ENCODE measurements at places on chromosomes 1 and 21.

DNA sequence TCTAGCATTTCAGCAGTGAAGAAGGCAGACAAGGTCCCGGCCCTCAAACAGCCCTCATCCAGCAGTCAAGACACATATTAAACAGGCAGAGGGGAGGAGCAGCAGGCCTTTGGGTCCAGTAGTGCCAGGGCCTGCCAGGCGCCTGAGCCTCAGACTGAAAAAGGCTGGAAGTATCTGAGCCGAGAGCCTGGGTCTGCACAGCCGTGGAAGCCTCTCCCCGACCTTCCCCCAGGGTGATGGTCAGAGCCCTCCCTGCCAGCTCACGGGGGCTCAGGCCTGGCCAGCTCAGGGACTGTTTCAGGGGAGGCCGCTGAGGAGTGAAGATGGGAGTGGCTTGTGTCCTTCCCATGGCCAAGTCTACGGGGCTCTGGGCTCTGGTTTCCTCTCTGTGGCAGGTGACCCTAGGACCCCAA lies 565.2 kb downstream of the PTPRU start:
- no peak for DNase-seq

GRCh38 chr1:54818461-54819194 lies 17.5 kb upstream of the TTC22 start:
- no peak for DNase-seq

GRCh38 chr21:35344582-35344981 lies 295.5 kb upstream of the RUNX1 start:
- no peak for DNase-seq

DNA sequence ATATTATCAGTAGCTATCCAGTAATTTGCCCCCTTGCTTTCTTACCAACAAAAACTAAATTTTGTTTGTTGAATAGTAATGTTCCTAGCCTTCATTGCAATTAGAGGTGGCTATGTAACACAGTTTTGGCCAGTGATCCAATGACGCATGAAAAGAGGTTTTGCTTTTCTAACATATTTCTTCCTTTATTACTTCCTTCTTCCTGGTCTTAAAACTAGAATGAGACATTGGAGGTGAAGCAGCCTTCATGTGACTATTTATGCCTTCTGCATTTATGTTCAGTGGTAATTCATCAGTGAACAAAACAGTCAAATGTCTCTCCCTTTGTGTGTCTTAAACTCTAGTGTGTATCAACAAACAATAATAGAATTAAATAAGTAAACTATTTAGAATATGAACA lies 35.5 kb downstream of the LRIF1 start:
- no peak for DNase-seq

DNA sequence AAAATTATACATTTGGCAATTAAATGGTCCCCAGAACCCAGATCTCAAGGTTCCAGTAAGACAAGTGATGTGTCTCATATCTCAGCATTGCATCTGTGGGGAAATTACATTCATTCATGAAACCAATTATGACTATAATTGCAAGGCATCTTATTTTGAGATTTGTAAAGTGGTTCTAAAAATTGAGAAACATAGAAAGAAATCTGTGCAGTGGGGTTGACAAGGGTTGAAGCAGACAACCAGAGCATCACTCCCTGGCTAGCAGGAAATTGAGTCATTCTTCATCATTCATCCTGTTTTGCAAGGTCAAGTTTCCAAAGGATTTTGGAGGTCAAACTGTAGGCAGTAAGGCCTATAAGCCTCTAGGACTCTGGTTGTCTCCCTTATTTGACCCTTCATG lies 25.1 kb upstream of the MROH9 start:
- DNase-seq = no peak

DNA sequence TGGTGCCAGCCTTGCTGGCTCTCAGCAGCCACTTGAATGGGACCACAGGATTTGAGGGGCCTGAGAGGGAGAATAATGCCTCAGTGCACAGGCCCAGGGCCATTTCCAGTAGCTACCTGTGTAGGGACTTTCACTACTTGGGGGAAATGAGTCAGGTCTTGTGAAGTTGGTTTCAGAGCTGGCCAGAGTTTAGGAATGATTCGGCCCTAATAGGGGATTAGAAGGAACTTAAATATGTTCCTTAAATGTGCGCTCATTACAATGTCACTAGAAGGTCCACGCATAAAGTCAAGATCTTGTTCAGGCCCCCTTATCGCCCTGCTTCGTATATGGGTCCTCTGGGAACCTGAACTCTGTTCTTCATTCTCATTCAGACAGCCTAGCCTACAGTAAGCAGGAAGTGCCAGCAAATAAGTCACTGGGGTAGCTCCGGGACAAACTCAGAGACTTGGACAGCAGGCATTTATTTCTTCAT lies 5.6 kb upstream of the AKR1A1 start:
- no peak for DNase-seq

GRCh38 chr1:168135921-168136708 lies 615 bp downstream of the GPR161 start:
- DNase-seq = no peak

DNA sequence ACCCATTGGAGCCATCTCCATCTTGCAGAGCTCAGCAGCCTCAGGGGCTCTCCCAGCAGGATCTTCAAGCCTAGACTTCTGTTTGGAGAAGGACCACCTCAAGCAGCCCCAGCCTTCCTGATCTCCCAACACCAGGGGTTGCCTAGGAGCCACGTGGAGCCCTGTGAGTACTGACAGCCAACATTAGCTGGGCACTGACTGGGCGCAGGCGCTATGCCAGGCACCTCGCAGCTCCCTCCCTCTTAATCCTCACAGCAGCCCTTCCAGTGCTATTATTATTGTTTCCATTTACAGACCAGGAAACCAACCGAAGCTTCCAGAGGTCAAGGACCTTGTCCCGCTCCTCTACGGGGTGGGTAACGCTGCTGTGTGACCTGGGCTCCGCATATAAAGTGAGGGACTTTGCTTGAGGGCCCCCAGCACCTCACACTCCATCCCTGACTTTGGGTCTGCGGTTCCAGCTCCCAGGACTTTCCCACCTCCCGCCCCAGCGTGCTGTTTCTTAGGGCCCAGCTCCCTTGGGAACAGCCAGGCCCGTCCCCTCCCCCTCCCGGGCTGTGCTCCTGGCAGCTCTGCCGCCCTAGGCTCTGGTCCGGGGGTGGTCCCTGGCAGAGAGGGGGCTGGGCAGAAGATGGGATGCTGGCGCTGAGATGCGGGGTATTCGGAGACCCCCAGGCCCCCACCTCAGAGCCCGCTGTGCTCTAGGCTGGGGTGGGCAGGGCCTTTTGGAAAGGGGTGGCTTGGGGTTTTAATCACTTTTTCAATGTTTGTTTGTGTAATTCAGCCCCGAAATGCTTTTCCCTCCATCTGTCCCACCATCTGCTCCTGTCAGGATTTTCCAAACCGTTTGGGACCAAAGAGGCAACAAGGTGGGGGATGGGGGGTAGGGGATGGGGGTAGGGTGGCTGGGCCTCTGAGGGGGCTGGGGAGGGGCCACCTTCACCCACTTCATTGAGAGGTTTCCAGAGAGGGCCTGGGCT lies 4.1 kb upstream of the HPCA start:
- DNase-seq = no peak

DNA sequence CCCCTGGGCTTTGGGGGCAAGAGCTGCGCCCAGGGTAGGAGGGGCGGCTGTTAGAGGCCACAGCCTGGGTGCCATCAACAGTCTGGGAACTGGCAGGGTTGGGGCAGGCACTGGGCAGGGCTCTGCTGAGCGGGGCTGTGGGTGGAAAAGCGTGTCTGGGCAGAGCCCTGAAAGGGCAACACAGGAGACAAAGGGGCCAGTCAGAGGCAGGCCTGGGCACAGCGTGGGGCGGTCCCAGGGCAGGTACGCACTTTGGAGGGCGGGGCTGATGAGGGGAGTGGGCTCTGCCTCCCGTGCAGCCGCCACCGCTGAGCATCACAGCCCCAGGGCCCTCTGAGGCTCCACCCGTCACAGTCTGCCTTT lies 13.9 kb downstream of the CELSR2 start:
- DNase-seq = no peak

DNA sequence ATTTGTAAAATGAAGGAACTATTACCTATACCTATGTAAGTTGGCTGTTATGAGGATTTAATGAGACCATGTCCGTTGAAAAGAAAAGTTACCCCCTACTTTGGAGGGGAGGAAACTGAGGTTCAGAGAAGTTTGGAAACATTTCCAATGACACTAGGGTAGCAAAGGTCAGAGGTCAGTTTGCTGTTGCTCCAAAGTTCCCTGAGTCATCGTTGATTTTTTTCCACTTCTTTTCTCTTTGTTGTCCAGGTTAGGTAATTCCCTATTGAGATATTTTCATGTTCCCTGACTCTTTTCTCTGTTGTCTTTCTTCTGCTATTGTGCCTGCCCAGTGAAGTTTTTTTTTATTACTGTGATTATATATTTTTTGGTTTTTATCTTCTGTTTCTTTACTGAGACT lies 213.8 kb upstream of the C1orf174 start:
- no peak for DNase-seq

- no peak for DNase-seq
Measured at GRCh38 chr1:109069294-109069693, 6.5 kb downstream of the TAF13 start.
